Vagina (tissue), 2 donors: ENCODE measurements at places on chromosomes 6 and 20. TPM values are rescaled to one million over a fixed set of nuclear protein-coding genes. Genes with fewer than 3 reads are reported as not detected.

SYNJ2 gene
- 8.3 TPM for total RNA-seq

TBCC gene
- total RNA-seq, result 16.7 TPM

TRIM10 gene
- not detected for total RNA-seq

- DNase-seq, result no peak
Measured at GRCh38 chr6:138620630-138621029, 121.3 kb upstream of the NHSL1 start.

GRCh38 chr6:39321761-39322160, 741 bp downstream of the KCNK16 start:
- no peak for DNase-seq

GRCh38 chr6:30169658-30170614, 6.6 kb downstream of the TRIM15 start:
- DNase-seq, result peak; percentile 25

DNA sequence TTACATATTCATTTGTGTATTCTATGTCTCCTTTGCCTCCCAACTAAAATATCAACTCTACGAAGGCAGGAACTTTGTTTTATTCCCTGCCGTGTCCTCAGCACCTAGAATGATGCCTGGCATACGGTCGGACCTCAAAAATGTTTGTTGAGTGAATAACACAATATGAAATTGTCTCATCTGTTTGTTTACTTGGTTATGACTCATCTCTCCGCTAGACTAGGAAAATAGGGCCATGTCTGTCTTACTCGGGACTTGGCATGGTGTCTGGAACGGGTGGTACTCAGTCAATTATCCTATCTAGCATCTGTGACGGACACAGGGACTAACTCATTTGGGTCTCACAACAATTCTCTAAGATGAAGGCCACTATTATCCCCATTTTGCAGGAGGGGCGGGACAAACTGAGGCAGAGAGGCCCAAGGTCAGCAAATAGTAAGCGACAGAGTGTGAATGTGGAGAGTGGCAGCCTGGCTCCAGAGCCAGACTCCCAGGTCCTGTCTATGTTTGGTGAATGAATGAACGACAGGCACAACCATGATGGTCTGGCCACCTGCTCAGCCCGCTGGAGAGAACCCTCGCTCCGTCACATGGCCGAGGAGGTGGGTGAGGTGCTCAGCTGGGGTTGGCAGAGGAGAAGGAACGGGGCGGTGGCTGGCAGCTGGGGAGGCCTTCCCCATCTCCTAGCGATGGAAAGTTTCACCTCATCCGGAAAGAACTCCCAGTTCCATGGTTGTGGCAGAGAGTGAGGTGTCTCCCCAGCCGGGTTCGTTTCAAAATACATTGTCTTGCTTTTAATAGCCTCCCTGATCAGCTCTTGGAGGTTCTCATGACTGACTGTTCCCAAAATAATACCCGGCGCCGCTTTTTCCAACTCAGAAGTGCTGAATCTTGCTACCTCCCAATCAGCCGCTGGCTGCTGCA, 27.6 kb upstream of the NFATC2 start:
- no peak for DNase-seq
